T-cell (primary cell): ENCODE measurements at places on chromosomes 2 and 18.

DNA sequence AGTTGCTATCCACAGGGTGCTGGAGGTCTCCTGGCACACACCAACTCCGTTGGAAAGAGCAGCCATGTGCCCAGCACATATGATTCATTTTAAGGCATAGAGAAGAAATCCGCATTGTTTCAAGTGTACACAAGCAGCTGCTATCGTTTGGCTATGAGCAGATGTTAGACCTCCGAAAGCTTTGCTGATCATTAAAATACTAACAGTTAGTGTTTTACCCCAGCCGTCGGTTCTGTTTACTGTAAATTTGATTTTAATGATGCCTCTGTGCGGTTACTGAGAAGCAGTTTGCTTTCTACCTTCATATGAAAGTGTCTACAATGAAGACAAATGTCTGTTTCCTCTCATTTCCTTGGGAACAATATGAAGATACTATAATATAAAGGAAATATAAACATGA is 154.9 kb downstream of the PTGR3 start:
- no peak overlapping the region for H3K27ac ChIP-seq
- no peaks in the 10 kb centered on the region for H3K27me3 ChIP-seq
- peaks cover 2% of the 10 kb centered on the region for H3K36me3 ChIP-seq

DNA sequence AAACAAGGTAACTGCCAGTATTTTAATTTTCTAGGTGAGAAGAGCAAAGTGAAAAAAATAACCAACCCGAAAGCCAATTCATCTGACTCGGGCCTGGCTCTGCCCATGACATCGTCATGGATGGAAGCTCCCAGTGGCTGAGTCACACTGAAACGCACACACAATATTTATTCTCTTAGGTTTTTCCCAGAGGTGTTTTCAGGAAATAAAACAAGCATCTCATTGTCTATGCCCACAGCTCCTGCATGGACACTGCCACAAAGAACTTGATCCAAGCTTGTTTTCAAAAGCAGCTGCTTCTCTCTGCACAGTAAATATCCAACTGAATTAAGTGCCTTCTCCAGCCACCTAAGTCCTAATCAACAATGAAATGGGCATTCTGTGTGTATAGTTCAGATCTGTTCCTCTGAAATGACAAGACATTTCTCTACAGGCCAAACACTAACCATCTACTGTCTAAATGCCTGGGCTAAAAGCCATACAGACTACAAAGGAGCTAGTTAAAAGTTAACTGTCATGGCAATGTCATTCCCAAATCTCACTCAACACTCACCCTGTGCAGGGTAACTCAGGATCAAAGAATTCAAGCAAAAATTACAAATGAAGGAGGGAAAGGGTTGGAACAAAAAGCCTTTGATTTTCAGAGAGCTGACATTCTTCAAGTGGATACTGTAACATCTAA is 62.9 kb downstream of the RPL31 start:
- peaks cover 8% of the 10 kb centered on the region for H3K27me3 ChIP-seq
- H3K27ac ChIP-seq: no peak overlapping the region
- no peaks in the 10 kb centered on the region for H3K4me1 ChIP-seq

DNA sequence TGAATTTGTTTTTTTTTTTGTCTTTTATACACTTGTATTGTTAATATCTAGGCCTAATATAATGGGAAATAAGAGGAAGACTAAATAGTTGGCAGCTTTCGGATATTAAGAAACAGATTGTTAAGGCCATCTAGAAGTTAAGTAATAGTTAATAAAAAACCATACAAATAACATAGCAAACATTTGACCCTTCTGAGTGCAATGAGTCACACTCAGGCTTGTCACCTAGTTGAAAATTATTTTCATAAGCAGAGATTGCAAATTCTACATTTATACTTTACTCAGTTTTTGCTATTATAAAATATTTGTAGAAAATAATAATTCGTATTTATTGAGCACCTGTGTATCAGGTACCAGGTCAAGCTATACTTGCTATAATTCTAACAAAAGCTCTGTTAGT is 2.4 kb downstream of the NUP35 start:
- H3K27ac ChIP-seq: no peak overlapping the region
- DNase-seq: no peak
- H3K36me3 ChIP-seq: peaks cover 20% of the 10 kb centered on the region
- no peak overlapping the region for H3K4me3 ChIP-seq

GRCh38 chr2:25308599-25308998 is 33.1 kb downstream of the DNMT3A start:
- H3K36me3 ChIP-seq: peaks cover 15% of the 10 kb centered on the region
- H3K4me3 ChIP-seq: no peak overlapping the region
- no peak for DNase-seq
- H3K27ac ChIP-seq: no peak overlapping the region
- no peaks in the 10 kb centered on the region for H3K27me3 ChIP-seq

GRCh38 chr18:22318745-22319407 is 98.8 kb downstream of the CTAGE1 start:
- DNase-seq: no peak
- H3K36me3 ChIP-seq: no peaks in the 10 kb centered on the region
- H3K27me3 ChIP-seq: peaks cover 2% of the 10 kb centered on the region
- H3K4me3 ChIP-seq: no peak overlapping the region
- no peak overlapping the region for H3K27ac ChIP-seq

- H3K4me3 ChIP-seq: peak overlapping the region; percentile 82
- no peaks in the 10 kb centered on the region for H3K27me3 ChIP-seq
- DNase-seq: no peak
- H3K36me3 ChIP-seq: peaks cover 11% of the 10 kb centered on the region
- peaks cover 3% of the 10 kb centered on the region for H3K4me1 ChIP-seq
These were observed 604 bp upstream of the STK11IP start for GRCh38 chr2:219596954-219597551.

- H3K36me3 ChIP-seq: no peaks in the 10 kb centered on the region
- DNase-seq: no peak
- no peak within 1 kb of the TSS for H3K27ac ChIP-seq
- H3K4me1 ChIP-seq: no peaks in the 10 kb centered on the region
These were observed at the start of gene PROC for GRCh38 chr2:127418300-127419111. PROC (plus strand) TSS chr2:127418427; CDS start chr2:127419943, 1,516 bp downstream.

- H3K36me3 ChIP-seq: peaks cover 12% of the 10 kb centered on the region
- no peaks in the 10 kb centered on the region for H3K4me1 ChIP-seq
- H3K4me3 ChIP-seq: no peak overlapping the region
These were observed 54.9 kb downstream of the MAPRE2 start for GRCh38 chr18:35095983-35096676.

DNA sequence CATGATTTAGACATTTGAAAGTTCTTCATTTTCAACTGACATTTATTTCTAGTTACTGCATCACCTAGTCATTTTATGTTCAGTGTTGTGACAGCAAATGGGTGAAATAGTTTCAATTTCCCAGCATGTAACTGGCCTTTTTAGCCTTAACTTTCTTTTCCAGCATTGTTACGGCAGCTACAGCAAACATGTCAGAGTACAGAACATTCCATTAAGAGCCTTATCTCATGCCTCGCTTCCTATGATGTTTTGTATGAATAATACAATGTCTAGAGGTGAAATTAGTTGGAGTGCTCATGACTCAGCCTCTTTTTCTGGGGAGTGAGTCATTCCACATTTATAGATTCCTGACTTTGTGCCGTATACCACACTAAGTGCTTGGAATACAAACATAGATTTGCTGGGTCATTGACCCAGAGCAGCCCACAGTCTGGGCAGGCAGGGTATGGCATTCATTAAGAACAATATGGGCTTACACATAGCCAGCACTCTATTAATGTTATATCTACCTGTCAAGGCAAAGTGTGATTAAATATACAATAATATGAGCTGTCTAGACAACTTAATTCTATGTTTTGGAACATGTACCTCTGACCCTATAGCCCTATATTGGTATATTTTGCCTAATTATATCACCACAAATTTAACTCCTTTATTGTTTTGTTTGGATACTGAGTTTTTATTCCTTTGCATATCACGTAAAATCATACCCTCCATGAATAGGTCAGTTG is 72.2 kb downstream of the MAP2 start:
- no peaks in the 10 kb centered on the region for H3K27me3 ChIP-seq
- DNase-seq: no peak
- no peaks in the 10 kb centered on the region for H3K4me1 ChIP-seq
- no peak overlapping the region for H3K4me3 ChIP-seq
- H3K36me3 ChIP-seq: no peaks in the 10 kb centered on the region
- H3K27ac ChIP-seq: no peak overlapping the region

DNA sequence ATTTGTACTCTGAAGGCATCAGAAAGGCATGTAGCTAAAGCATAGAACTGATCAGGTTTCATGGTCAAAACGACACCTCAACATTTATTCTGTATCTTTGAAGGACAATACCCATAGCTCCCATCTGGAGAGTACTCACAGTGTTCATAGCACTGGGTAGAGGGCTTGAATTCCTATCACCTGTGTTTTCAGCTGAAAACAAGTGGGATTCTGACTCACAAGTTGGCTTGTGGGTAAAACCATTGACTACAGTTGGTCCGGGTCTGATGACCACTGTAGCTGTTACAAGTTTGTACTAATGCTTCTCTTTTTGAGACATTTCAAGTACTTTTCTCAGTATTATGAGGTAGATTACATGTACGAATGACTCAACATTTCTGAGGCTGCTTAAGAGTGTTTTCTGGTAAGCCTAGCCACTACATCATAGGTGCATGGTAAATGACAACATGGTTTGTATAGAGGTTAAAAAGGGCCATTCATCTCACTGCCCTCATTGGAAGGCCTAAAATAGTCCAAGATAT is 68.6 kb upstream of the PELI1 start:
- no peak for DNase-seq
- peak overlapping the region; percentile 18 for H3K27ac ChIP-seq

DNA sequence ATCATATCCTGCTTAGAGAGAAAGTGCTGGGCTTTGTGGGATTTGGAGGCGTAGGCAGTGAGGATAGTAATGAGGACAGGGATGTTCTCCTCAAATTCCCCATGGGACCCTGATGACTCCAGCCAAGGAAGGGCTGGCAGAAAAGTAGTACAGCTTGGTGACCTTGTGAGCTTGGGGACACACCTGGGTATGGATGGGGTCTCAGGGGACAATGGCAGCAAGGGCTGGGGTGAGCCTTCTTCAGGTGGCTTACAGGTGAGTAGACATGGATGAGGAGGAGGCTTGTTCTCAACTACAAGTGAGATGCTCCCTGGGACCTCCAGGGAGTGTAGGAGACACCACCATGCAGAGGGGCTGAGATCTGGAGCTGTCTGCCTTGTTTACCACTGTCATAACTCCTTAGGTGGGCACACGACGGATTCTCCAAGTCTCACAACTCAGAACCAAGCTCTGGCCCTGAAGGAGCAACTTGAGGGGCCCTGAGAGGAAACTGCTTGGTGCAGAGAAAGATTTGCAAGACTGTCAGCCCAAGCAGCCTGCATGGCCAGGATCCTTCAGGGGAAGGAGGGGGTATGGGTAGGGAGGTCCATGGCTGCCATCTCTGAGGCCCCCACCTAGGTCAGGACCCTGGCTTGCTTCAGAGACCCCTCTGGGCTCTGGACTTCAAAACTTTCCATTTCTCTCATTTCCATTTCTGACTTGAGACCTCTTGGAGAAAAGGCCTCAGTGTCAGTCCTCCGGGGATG is 262.8 kb downstream of the DYSF start:
- no peak for DNase-seq
- no peak overlapping the region for H3K27ac ChIP-seq
- H3K36me3 ChIP-seq: no peaks in the 10 kb centered on the region
- H3K27me3 ChIP-seq: peaks cover 27% of the 10 kb centered on the region
- H3K4me1 ChIP-seq: no peaks in the 10 kb centered on the region

DNA sequence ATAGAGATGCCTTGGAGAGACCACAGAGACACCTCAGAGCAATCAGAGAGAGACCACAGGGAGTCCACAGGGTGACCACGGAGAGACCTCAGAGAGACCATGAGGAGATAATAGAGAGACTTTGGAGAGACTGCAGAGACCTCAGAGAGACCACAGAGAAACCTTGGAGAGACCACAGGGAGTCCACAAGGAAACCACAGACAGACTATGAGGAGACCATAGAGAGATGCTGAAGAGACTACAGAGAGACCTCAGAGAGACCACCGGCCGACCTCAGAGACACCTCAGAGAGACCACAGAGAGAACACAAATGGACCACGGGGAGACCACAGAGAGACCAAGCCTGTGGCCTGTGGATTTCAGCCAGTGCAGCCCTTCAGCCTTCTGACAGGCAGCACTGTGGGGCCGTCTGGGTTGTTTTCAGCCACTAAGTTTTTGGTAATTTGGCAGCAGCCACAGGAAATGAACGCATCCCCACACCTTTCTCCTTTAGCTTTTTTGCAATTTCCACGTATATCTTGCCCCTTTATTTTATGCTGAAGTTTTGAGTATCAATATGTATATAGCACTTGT is 11.4 kb upstream of the TMEM18 start:
- H3K27ac ChIP-seq: no peak overlapping the region
- no peak overlapping the region for H3K4me3 ChIP-seq
- no peaks in the 10 kb centered on the region for H3K36me3 ChIP-seq
- H3K27me3 ChIP-seq: no peaks in the 10 kb centered on the region
- no peaks in the 10 kb centered on the region for H3K4me1 ChIP-seq

- H3K27me3 ChIP-seq: no peaks in the 10 kb centered on the region
- no peaks in the 10 kb centered on the region for H3K4me1 ChIP-seq
- H3K36me3 ChIP-seq: peaks cover 47% of the 10 kb centered on the region
- no peak for DNase-seq
These were observed 65.0 kb downstream of the NFATC1 start for GRCh38 chr18:79460481-79461300.

GRCh38 chr2:17245906-17246305 is 272.3 kb downstream of the RAD51AP2 start:
- no peaks in the 10 kb centered on the region for H3K36me3 ChIP-seq
- no peak overlapping the region for H3K27ac ChIP-seq
- H3K4me3 ChIP-seq: no peak overlapping the region
- DNase-seq: no peak
- no peaks in the 10 kb centered on the region for H3K27me3 ChIP-seq

DNA sequence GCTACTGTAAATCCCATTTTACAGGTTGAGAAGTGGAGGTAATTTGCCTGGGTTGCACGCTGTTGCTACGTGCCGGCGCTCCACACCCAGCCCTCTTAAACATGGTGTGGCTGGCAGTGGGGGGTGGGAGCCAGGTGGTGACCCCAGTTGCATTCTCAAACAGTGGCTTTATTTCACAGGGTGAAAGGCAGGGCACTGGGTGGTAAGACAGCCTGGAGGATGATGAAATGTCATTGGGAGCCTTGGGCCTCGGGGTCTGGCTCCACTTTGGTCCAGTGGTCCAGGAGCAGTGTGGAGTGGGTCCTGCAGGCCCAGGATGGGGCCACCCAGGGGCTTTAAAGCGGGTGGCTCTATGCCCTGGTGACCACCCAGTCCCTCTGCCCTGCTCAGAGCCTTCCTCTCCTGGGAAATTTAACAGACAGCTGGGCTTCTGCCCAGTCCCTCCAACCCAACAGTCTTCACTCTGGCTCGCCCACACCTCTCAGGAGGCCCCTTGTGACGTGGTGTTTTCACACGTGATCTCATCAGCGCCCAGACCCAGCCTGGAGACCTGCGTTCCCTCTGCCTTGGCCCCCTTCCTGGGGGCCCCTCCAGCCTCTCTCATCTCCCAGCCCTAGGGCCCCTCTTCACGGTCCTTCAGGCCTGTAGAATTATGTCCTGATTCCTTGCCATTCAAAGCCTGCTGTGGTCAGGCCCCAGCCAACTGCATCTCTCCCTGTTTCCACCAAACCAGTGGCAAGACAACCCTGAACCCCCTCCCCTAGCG is 92.5 kb downstream of the INHBB start:
- H3K36me3 ChIP-seq: no peaks in the 10 kb centered on the region
- H3K27me3 ChIP-seq: peaks cover 66% of the 10 kb centered on the region
- no peak overlapping the region for H3K4me3 ChIP-seq
- H3K4me1 ChIP-seq: peaks cover 2% of the 10 kb centered on the region
- DNase-seq: no peak

- H3K4me1 ChIP-seq: no peaks in the 10 kb centered on the region
- no peak overlapping the region for H3K27ac ChIP-seq
- DNase-seq: no peak
These were observed 85.1 kb downstream of the SEMA4F start for GRCh38 chr2:74739129-74739528.
